ENCODE measurements at places on chromosomes 4 and X.

DNA sequence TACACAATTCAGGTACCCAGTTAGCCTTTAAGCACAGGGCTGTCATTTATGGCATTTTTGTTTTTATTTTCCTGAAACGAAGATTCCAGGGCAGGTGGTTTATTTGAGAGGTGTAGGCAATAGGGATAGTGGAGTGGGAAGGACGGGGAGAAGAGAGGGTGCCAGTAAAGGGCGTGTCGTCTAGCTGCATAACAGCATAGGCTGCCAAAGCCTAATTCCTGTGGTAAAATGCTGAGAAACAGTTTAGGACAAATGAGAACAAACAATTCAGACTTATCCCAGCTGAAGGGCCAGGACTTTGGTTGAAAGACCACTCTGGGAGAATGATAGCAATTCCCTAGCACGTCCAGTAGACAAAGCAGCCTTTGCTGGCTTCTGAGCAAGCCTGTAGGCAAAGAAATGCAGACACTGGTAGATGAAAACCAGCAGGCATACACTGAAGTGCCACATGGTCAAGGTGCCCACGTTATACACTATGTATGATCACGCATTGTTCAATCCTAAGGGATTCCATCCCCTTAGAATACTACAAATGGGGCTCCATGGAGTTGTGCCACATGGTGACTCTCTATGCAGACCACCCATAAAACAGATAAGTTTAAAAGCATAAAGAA lies 70.6 kb downstream of the PKD2 start:
- no peak for DNase-seq

GRCh38 chrX:18875256-18875878 lies 108.5 kb downstream of the PHKA2 start:
- no peak for DNase-seq

- no peak for DNase-seq
Observed at GRCh38 chr4:189278597-189279165, 662.0 kb upstream of the FRG1 start.

DNA sequence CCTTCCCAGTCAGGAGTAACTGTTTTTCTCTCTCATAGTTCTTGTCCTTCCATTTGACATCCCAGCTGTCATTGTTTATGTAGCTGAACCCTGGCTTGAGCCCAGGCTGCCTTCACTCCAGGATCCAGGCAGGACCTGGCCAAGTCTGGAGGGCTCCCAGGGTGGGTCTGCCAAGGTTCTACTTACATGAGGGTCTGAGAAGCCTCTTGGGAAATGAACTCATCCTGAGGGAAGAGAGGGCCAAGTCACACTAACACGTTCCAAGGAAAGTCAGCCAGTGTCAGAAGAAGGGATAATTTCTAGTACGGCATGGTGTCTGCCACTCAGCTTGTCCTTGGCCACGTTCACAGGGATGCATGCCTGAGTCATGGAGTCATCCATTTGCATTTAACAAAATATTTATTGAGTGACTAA lies 54.8 kb upstream of the SRD5A3 start:
- DNase-seq, result no peak

DNA sequence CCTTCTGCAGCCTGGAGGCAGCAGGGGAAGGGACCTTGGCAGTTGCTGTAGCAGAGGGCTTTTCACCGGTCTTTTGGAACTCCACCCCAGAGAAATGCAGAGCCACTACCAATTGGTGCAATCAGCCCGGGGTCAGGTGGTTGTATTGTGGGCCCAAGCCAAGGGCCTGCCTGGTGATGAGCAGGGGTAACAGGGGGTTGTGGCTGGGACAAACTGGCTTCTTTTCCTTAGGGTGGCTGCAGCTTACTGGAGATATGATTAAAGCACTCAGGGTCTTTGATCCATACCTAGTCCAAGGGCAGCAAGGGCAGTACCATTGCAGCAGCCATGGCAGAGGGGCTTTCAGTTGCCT lies 28.1 kb downstream of the ENPEP start:
- no peak for DNase-seq

GRCh38 chr4:140153419-140153717 lies 616 bp downstream of the MAML3 start:
- no peak for DNase-seq

- no peak for DNase-seq
Observed at GRCh38 chr4:27887646-27888045, 1027.0 kb downstream of the STIM2 start.

DNA sequence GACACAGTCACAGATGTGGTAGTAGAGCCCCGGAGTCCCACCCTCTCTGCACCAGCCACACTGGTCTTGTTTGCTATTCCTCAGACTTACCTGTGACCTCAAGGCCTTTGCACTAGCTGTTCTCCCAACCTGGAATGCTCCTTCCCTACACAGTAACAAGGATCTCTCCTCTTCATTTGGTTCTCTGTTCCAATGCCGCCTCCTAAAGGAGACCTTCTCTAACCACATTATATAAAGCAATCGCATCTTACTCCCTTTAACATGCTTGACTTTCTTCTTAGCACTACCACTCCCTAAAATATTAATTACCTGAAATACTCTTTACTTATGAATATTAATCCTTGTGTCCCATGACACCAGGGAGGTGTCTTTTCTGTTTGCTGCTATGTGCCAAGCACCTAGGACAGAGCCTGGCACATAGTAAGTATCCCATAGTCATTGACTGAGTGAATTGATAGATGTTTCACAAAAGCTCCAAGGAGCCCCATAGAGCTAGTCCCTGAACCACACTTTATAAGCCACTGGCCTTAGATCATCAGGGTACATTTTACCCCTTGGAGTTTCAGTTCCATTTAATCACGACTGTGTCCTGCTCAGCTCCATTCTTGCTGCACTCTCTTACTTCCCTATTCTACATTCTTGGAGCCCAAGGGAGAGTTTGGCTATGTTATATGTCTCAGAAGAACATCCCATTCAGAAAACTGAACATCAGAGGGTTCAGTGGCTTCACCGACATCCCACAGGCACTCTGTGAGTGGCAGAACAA lies 312.7 kb downstream of the RAB28 start:
- DNase-seq, result no peak

DNA sequence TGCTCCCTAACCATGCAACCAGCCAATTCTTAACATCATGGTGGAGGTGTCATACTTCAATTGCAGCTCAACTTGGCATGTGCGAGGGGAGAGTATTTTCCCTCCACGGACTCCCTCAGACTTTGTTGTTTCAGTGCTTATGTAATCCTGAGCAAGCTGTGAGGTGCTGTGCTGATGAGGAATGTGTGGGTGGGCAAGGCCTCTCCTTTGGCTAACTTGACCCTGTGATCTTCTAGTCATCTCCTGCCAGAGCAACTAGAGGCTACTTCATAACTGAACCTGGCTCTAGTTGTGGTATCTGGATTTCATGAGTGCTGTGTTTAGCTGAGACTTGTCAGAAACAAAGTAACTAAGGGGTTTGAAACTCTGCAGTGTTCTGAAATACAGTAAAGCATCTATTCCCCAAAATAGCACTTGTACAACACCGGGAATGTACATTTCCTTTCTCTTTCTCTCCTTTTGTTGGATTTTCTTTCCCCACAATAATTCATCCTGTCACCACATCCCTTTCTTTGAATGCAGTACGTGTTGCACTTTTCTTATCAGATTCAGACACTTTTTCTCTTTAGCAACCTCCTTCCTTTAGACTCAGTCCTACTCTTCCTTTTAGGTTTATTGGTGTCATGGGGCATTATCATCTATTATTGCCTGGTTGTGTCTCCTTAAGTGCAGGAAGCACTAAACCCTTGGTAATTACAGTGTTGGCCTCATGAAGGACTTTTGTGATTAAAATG lies 415.2 kb upstream of the NR3C2 start:
- no peak for DNase-seq

Data from stimulated activated naive CD4-positive, alpha-beta T cell (primary cell).